Mammary epithelial cell (primary cell): ENCODE measurements at places on chromosomes 7 and 10. TPM values are rescaled to one million over a fixed set of nuclear protein-coding genes. Genes with fewer than 3 reads are reported as not detected.

NEBL gene
- total RNA-seq = 0.72 and 1.9 TPM in 2 replicates

GNG11 gene
- total RNA-seq = 0.27 and 0.38 TPM in 2 replicates

GRM3 gene
- total RNA-seq = not detected

CLEC2L gene
- total RNA-seq = not detected in 2 replicates

LRMDA gene
- not detected in 2 replicates for total RNA-seq
